Spleen (tissue), 13 donors: ENCODE measurements at places on chromosomes 1 and 21. TPM values are rescaled to one million over a fixed set of nuclear protein-coding genes. Genes with fewer than 3 reads are reported as not detected.

The ALPL gene
- 52.0 TPM for total RNA-seq

The EPHA2 gene
- total RNA-seq, result 22.5 TPM

The HOOK1 gene
- total RNA-seq, result 6.8 TPM

The C1orf56 gene
- 3.4 TPM for total RNA-seq

The TNNI3K gene
- 2.8 TPM for total RNA-seq
